Stimulated activated CD4-positive, alpha-beta T cell treated with anti-CD3 and anti-CD28 coated beads, Interleukin-15, amount 100 ng/mL, for 48 hours (primary cell): ENCODE measurements at places on chromosomes 7 and 10.

DNA sequence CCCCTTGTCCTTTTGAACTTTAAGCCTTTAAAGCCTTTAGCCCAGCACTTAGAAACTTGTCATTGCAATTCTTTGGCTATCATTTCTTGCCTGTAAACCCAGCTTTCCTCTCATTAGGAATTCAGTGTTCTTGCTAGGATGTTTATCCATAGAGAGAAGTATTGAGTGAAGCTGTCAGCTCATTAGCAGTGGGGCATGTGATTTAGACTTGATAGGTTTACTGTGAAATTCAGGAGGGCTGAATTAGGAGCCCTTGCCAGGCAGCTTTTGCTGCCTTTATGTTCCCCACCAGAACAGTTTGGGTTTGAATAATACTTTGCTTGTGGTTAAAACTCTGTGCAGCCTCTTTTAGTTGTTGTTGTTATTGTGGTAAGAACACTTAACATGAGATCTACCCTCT is 39.5 kb downstream of the LHFPL3 start:
- no peak for DNase-seq

DNA sequence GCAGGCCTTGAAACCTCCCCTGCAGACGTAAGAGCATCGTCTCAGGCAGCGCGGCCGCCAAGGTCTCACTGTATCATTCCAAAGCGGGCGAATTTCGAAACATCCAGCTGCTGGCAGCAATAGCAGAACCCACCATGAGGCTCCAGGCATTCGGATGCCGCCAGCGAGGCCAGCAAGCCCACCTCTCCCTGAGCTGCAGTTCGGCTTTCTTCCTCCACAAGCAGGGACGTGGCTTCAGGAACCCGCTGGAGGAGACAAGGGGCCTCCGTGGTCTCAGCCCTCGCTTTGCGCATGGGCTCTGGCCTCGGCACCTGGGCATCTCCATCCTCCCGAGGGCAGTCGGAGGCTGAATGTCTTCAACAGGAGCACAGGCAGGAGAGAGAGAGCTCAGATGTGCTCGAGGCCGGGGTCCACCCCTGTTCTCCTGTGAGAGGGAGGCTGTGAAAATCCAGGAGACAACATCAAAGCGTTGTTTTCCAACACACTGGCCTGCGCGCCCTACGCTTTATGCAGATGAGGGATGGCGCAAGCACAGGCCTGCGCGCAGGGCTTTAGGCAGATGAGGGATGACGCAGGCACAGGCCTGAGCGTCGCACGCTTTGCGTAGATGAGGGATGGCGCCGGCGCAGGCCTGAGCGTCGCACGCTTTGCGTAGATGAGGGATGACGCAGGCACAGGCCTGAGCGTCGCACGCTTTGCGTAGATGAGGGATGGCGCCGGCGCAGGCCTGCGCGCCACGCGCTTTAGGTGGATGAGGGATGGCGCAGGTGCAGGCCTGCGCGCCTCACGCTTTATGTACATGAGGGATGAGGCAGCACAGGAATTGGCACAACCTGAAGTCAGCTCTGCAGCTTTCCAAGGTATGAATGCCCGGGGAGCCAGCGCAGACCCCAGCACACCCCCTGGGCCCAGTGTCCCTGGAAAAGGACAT is 103.2 kb downstream of the WDR37 start:
- no peak for DNase-seq

- no peak for DNase-seq
These were observed 16.6 kb upstream of the PTN start for GRCh38 chr7:137360087-137360679.

GRCh38 chr7:77811516-77812289 is 13.1 kb downstream of the PHTF2 start:
- no peak for DNase-seq

GRCh38 chr7:111864291-111864976 is 302.1 kb upstream of the IMMP2L start:
- no peak for DNase-seq

- DNase-seq: no peak
These were observed 47.2 kb upstream of the NRP1 start for GRCh38 chr10:33381451-33382215.

- DNase-seq: no peak
These were observed 95.2 kb downstream of the GLCCI1 start for GRCh38 chr7:8063706-8064297.

- no peak for DNase-seq
These were observed 172.9 kb downstream of the CDK14 start for GRCh38 chr7:90769036-90769435.

- DNase-seq: no peak
These were observed 77.4 kb downstream of the WIPF3 start for GRCh38 chr7:29883462-29884398.

DNA sequence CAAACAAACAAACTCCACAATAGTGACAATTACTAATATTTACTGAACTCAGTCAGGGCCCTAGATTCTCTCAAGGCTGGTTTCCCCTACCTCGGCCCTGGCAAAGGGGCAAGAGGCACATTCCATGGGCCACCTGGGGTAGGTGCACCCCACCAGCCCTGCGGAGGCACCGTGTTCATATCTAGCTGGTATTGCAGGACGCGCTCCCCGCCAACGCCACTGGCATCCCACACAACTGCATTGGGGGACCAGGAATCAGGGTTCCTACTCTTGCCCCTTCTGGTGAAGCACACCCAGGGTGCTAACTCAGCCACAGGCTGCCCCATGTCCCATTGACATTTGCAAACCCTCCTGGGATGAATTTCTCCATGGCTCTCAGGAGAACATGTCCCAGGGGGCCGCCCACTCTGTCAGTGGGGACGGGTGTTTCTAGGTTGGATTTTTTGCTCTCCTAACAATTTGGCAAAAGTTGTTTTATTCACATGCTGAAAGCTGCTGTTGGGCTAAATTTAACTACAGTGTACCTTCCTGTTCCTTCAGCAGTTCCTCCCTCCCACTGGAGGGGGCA is 76.7 kb downstream of the ZRANB1 start:
- DNase-seq: no peak

DNA sequence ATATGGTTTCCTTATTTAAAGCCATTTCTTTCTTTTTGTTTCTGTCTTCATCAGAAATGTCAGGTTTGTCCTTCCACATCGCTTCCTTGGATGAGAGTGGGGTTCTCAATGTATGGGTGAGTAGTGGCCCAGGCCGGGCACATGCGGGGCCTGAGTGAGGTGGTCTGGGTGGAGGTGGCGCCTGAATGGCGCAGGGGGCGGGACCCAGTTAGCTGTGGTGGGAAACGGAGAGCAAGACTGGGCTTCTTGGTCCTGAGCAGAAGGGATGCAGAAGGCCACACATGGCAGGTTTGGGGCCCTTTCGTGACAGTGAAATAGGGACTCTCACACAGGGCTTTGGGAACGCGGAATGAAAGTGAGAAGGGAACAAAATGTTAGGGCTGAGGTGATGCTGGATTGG is 70.0 kb downstream of the DYNC2I1 start:
- no peak for DNase-seq

GRCh38 chr7:1818575-1819258 is 148.6 kb downstream of the ELFN1 start:
- no peak for DNase-seq

DNA sequence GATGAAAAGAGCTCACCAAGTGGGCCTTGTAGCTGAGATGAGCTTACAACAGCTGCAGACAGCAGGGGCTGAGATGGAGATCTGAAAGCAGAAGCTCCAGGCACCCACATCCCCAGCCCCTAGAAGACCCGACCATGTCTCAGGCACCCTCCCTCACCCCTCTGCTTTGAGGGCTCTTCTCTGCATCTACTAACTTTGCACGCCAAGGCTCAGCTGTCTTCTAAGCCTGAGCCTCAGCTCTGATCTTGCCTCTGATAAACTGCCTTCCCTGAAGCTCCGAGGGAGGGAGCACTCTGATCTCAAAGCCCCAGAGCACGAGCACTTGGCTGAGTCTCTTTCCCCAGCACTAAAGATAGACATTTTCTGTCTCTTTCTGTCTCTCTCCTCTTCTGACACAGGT is 42.0 kb downstream of the ANXA8 start:
- DNase-seq: no peak

- no peak for DNase-seq
These were observed 112.0 kb downstream of the EBF3 start for GRCh38 chr10:129851941-129852640.

DNA sequence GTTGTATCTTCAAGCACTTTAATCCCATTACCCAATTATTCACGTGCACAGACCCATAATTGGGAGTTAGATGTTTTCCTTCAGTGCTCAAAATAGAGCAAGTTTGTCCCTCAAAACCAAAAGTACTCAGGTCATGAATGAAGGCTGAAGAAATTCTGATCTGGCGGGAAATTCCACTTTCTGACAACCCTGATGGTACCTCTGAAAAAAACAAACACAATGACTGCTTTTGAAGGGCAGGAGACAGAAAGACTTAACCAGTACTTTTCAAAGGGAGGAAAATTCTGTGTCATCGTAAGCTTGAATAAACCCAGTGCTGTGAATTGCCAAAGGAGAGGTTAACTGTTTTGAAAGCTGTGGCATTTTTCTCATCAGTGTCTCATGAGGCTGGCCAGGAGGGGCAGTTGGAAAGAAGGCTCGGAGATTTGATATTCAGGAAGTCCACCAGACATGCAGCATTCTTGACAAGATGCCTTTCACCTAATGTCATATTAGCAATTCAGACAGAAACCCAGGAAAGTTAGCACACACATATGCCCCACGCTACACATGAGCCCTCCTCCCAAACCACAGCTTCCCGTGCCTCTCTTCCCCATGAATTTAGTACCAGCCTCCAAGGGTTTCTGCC is 347.0 kb downstream of the KCNMA1 start:
- no peak for DNase-seq

GRCh38 chr7:41175435-41175834 is 527.5 kb downstream of the INHBA start:
- no peak for DNase-seq

GRCh38 chr10:119368991-119369869 is 161.9 kb downstream of the GRK5 start:
- DNase-seq: no peak

- no peak for DNase-seq
These were observed 162.8 kb downstream of the NRF1 start for GRCh38 chr7:129774359-129774758.

DNA sequence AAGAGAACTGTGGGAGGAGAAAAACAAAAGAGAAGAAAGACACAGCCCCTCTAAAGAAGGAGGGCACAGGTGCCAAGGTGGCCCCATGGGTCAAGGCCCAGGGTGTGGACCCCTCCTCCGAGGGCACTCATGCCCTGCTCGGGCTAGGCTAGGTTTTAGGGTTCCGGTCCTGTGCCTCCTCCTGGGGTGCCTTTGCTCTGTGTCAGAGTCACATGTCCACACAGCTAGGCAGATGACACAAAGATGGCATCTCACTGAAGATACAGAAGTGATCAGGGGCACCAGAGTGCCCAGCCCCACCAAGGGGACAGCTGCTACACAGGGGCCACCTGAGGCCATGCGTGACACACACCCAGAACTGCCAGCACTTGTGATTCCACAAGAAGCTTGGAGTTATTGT is 116.4 kb upstream of the PPIF start:
- DNase-seq: no peak

DNA sequence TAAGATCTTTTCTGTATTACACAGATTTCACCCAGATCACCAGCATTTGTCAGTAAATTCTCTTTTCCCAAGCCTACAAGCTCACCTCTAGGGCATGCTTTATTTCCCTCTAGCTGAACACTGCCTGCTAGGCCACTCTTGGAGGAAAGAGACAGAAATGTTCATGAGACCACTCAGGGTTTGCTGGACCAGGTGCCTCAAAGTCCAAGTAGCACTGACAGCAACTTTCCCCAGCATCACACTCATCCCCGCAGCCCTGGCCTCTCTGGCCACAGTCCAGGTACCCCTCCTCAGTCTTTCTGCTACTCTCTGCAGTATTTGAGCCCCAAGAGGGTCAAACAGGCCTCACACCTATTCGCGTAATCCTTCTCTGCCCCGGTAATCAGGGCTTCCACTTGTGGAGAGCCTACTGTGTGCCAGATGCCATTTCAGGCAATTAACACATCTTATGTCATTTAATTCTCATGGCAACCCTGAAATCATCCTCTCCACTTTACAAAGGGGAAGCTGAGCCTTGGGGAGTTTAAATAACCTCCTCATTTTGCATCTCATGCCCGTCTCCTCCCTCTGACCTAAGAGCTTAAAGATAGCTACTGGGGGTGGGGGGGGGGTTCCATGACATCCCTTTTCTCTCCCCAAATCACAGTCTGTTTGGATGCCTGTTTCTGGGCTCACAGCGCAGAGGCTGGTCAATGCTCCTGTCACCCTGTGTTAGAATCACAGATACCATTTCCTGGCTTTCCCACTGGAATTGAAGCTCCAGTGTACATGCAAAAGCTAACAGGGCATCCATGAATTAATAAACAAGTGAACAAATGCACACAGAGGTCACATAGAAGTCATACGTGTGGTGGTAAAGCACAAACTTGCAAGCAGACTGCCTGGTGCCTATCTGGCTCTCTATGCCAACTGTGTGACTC is 88.5 kb downstream of the PRLHR start:
- no peak for DNase-seq
